ENCODE measurements at places on chromosomes 2 and 18.

GRCh38 chr2:216302981-216303676 is 69.2 kb downstream of the MARCHF4 start:
- DNase-seq = no peak

- DNase-seq = no peak
Measured at GRCh38 chr2:134722728-134723127, 3.9 kb upstream of the TMEM163 start.

- DNase-seq = no peak
Measured at GRCh38 chr2:5589183-5589582, 103.0 kb upstream of the SOX11 start.

GRCh38 chr2:120761911-120762310 is 26.2 kb downstream of the GLI2 start:
- no peak for DNase-seq

Measured in CD8-positive, alpha-beta T cell (primary cell).